ENCODE measurements at places on chromosomes 5 and 9. TPM values are rescaled to one million over a fixed set of nuclear protein-coding genes. Genes with fewer than 3 reads are reported as not detected.
A peak's percentile ranks its signal among the peaks of the same experiment; 100 is the strongest.

DNA sequence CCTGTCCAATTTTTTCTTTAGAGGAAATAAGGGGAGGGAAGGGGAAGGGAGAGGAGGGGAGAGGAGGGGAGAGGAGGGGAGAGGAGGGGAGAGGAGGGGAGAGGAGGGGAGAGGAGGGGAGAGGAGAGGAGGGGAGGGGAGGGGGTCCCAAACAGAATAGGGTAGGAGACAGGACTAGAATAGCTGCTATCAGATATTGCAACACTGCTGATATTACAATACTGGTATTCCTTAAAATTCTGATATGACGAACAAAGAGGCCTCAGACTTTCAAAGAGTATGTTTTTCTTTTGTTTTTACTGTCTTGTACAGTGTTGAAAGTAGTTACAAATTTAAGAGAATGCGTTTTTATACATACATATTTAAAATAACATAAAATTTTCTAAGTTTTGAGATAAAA, 67.5 kb downstream of the RICTOR start:
- no peak for DNase-seq

- DNase-seq = no peak
Observed at GRCh38 chr5:40503439-40503838, 176.3 kb upstream of the PTGER4 start.

DNA sequence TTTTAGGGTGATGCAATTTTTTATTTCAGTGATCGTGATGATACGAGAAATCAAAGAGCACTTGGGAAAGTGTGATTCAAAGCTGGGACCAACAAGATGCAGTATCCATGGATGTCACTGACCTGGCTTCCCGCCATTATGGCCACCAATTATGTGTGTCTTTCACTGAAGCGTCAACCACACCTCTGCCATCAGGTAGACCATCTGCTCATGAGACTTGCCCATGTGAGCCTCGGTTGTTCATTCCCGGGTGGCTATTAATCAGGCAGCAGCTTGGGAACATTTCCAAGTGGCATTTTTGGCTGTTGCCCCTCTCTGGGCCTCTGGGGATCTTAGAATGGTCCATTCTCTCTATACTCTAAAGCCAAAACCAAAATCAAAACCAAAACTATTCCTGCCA, 436.0 kb upstream of the ADAMTSL1 start:
- DNase-seq = no peak

DNA sequence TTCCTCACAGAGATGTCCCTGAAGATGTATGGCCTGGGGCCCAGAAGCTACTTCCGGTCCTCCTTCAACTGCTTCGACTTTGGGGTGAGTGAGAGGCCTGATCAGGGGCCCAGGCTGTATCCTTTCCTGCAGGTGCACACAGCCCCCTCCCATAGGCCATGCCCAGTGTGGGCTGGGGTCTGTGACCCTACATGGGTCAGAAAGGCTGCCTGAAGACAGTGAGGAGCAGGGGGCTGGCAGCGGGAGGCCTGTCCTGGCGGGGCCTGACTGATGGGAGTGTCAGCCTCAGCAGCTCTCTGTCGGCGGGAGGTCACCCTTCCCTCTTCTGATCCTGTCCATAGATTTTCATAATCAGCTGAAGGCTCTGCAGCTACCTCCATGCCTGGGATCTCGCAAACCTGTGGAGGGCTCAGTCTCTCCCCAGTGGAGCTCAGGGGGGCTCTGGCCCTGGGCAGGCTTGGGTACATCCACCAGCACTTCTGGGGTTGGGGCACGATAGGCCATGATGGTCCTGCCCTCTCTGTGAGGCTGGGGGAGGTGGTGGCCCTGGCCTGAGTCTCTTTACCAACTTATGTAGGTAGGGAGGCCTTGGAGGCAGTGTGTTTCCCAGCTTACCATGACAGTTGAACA, 98.5 kb downstream of the CACNA1B start:
- no peak for DNase-seq

Gene TSTD2
- 22.3 TPM for polyA plus RNA-seq

DNA sequence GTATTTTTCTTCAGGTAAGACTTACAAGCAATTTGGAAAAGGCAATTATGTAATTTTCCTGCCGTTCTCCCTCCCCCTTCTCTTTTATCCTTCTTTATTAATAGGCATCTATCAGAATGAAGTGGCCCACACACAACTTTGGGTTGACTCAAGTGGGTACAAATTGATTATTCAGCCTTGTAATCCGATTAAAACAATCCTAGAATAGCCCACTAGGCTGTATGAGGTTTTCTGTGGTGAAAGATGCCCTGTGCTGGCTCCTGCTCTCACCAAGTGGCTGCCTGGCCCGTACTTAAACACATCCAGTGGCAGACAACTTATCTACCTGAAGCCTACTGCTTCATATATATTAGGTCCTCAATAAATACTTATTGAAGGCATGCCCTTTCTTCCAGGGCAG, 177.3 kb upstream of the C9orf72 start:
- DNase-seq = no peak

Gene SOHLH1
- polyA plus RNA-seq = not detected

GRCh38 chr9:136997371-136997770, 1.0 kb upstream of the CLIC3 start:
- no peak for DNase-seq

Gene ANKRD18B
- polyA plus RNA-seq = 0.13 TPM

- peak; percentile 61 for DNase-seq
Observed at GRCh38 chr9:134411440-134412297, 85.4 kb downstream of the RXRA start.

DNA sequence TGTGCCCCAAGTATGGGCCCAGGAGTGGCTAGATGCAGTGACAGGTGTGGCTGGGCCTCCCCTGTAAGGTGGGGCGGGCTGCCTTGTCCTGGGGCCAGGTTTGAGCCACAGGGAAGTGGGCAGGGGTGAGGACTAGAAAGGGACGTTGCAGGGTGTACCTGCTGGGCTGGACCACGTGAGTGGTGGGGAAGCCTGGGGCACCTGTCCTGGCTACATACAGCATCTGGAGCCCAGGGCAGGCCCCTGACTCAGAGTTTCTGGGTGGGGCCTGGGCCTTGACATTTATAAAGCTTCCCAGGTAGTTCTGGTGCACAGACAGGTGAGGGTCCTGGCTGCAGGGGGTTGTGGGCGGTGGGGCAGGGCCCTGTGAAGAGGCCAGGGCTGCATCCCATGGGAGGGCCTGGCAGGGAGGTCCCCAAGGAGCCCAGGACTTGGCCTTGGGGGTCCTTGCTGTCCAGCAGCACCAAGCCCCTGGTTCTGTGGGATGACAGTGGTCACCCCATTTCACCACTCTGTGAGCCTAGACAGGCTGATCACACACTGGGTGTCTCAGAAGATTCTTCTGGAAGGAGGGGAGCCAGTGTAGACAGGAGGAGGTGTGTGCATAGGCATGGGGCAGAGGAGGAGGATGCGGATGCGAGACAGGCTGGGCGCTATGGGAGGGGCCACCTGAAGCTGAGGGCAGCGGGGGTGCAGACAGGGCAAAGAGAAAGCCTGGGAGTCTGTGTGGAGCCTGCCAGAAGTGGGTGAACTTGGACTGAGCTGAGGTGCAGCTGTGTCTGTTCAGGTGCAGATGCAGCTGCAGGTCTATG, 94.0 kb downstream of the PHF2 start:
- DNase-seq = peak; percentile 2

GRCh38 chr9:126009047-126009446, 261.9 kb downstream of the PBX3 start:
- no peak for DNase-seq

Gene SLC35A4
- polyA plus RNA-seq = 58.0 TPM

DNA sequence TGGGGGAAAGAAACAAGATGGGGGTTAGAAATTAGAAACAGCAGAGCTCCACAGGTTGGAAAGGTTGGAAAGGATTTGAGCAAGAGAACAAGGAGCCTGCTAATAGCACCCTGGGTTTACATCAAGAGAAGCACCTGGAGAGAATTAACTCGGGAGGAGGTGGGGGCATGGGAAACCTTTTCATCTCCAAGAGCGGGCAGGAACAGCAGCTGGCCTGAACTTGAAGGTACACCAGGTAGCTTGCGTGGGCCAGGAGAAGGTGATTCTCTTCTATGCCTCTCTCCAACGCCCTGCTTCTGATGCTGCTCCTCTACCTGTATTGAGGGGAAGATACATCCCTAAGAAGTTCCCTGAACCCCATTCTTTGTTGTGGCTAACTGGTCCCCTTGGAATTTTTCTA, 37.1 kb upstream of the GLRX start:
- no peak for DNase-seq

Gene FST
- 0.74 TPM for polyA plus RNA-seq

DNA sequence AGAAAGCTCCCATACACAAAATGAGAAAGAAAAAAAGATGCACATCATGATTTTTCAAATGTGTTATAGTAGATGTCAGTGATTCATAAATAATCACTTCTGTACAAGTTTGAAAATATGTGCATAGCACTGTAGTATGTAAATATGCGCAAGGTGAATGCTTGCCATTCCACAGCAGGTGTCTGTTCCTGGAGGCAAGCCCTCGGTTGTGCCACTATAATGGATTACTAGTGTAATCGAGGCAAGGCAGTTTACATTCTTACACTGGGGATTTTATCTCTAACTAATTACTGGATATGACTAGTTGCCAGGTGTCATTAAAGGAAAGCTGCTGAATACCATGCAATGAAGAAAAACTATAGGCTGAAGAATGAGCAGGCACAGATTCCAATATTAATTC, 93.6 kb downstream of the ARHGEF28 start:
- no peak for DNase-seq

All from heart right ventricle (tissue), 16 donors.